ENCODE measurements at places on chromosomes 11 and 22.

GRCh38 chr11:86447763-86448480 is 73.2 kb downstream of the CCDC81 start:
- no peak for DNase-seq
- H3K4me1 ChIP-seq, result no peaks in the 10 kb centered on the region
- H3K36me3 ChIP-seq, result peaks cover 14% of the 10 kb centered on the region
- no peak overlapping the region for H3K27ac ChIP-seq
- H3K27me3 ChIP-seq, result no peaks in the 10 kb centered on the region
- H3K4me3 ChIP-seq, result no peak overlapping the region

- DNase-seq, result no peak
- H3K4me3 ChIP-seq, result no peak overlapping the region
- H3K36me3 ChIP-seq, result no peaks in the 10 kb centered on the region
- no peaks in the 10 kb centered on the region for H3K27me3 ChIP-seq
Measured at GRCh38 chr11:4006946-4007680, 87.5 kb upstream of the RRM1 start.

DNA sequence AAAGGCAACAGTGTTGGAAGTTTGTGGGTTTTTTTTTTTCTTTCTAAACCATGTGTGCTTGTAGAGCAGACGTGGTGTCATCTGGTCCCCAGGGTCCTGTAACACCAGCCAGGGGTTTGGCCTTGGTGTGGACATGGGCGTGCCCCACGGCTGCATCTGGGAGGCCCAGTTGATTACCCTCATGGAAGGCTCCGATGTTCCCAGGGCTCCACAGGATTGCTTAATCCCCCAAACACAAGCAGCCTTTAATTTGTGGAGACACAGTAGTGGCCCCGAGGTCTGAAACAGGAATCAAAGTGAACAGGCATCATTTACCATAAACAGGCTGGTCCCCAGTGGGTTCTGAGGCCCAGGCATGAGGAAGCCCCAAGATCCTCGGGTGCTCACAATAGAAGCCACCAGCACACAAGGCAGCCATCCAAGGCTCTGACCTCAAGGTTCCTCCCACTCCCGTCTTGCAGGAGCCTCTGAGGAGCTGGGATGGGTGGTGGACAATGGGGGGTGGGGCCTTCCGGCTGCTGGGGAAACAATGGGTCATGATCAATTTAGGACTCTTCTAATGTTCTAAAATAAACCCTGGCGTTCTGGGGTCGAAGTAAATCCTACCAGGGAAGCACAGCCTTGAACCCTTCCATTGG is 115.0 kb upstream of the CD82 start:
- H3K27ac ChIP-seq, result no peak overlapping the region
- no peak overlapping the region for H3K4me3 ChIP-seq
- H3K27me3 ChIP-seq, result no peaks in the 10 kb centered on the region
- DNase-seq, result no peak
- no peaks in the 10 kb centered on the region for H3K36me3 ChIP-seq

DNA sequence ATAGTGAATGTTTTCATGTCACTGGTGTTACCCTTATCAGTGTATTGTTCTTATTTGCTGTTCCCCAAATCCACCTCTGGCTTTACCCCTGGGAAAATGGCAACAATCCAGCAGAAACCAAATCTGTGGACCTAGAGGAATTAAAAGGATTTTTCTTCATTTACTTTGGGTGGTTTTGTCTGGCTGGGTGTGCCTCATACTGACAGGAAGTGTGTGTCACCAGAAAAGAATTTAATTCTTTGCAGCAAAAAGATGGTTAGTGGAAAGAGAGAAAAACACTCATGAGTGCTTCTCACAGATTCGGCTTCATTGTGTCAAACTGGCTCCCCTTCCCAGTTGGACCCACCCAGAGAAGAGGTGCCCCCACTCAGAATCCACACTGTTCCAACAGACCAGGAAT is 38.9 kb downstream of the FZD4 start:
- H3K27me3 ChIP-seq, result no peaks in the 10 kb centered on the region
- H3K4me3 ChIP-seq, result no peak overlapping the region
- no peaks in the 10 kb centered on the region for H3K36me3 ChIP-seq

DNA sequence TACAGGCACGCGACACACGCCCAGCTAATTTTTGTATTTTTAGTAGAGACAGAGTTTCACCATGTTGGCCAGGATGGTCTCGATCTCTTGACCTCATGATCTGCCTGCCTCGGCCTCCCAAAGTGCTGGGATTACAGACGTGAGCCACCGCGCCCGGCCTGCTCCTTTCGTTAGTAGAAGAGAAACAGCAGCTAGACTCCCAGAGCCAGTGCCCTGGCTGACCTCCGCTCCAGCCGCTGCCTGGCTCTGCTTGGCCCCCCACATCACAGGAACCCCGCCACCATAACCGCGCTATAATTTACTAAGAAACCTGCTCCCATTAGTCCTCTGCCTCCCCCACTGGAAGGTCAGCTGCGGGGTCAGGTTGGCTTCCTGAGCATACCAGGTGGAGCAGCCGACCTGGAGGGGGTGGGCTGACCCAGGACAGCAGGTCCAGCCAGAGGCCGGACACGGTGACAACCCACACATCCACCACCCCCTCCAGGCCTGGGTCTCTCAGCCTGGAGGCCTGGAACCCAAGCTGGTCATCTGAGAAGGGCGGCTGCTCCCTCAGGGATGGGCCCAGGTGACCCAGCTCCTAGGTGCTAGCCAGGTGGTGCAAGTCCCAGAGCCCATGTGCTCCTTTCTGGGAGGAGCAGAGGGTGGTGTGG is 7.5 kb upstream of the POLDIP3 start:
- peaks cover 74% of the 10 kb centered on the region for H3K36me3 ChIP-seq
- H3K4me1 ChIP-seq, result peaks cover 10% of the 10 kb centered on the region
- no peak overlapping the region for H3K4me3 ChIP-seq
- no peaks in the 10 kb centered on the region for H3K27me3 ChIP-seq

- peaks cover 61% of the 10 kb centered on the region for H3K27me3 ChIP-seq
- no peak overlapping the region for H3K27ac ChIP-seq
- no peak overlapping the region for H3K4me3 ChIP-seq
- DNase-seq, result no peak
Measured at GRCh38 chr11:43558146-43558545, 122.4 kb upstream of the HSD17B12 start.

GRCh38 chr11:65416841-65417701 is 5.5 kb upstream of the NEAT1 start:
- peak; percentile 66 for DNase-seq
- peak overlapping the region; percentile 100 for H3K27ac ChIP-seq
- peak overlapping the region; percentile 91 for H3K4me3 ChIP-seq
- no peaks in the 10 kb centered on the region for H3K27me3 ChIP-seq

- H3K27ac ChIP-seq, result no peak overlapping the region
- no peaks in the 10 kb centered on the region for H3K36me3 ChIP-seq
- no peak overlapping the region for H3K4me3 ChIP-seq
- H3K27me3 ChIP-seq, result no peaks in the 10 kb centered on the region
- no peak for DNase-seq
- no peaks in the 10 kb centered on the region for H3K4me1 ChIP-seq
Measured at GRCh38 chr11:87719326-87720073, 455.7 kb downstream of the RAB38 start.

GRCh38 chr11:13003736-13004493 is 5.2 kb upstream of the RASSF10 start:
- no peak overlapping the region for H3K4me3 ChIP-seq
- no peak overlapping the region for H3K27ac ChIP-seq
- H3K36me3 ChIP-seq, result no peaks in the 10 kb centered on the region
- H3K27me3 ChIP-seq, result peaks cover 27% of the 10 kb centered on the region
- DNase-seq, result no peak

DNA sequence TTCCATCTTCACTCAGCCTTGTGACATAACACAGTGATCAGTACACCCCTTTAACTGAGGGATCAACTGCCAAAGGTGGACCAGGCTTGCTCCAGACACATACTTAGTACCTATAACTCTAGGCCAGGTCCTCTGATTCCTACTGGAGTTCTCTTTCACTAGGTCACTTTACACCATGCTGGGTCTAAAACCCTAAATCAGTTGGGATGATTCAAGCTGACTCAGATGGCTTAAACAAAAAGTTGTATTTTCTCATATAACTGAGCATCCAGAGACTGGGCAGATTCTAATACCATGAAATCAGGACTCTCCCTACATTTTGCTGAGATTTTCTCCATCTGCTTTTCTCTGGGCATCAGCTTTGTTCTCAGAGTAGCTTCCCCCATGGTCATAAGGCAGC is 26.0 kb upstream of the FLI1 start:
- no peaks in the 10 kb centered on the region for H3K36me3 ChIP-seq
- no peak overlapping the region for H3K4me3 ChIP-seq
- H3K27me3 ChIP-seq, result no peaks in the 10 kb centered on the region
- no peak overlapping the region for H3K27ac ChIP-seq
- no peaks in the 10 kb centered on the region for H3K4me1 ChIP-seq

DNA sequence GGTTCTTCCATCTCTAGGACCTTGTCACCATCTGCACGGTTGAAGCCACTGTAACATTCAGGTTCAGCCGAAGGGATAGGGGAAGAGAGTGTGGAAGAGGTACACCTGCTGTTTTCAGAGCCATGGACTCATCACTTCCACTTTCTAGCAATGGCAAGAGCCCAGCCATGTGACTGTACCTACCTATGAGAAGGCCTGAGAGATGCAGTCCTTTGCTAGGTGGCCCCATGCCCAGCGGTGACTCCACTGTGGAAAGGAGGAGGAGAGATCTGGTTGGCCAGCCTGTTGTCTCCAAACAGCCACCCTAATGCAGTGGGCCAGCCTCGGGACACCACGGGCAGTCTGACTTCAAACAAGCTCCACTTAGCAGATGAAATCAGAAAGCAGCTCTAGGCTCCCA is 16.0 kb downstream of the RASD2 start:
- no peak for DNase-seq
- H3K4me3 ChIP-seq, result no peak overlapping the region
- no peaks in the 10 kb centered on the region for H3K36me3 ChIP-seq
- no peak overlapping the region for H3K27ac ChIP-seq
- peaks cover 4% of the 10 kb centered on the region for H3K27me3 ChIP-seq

- H3K4me3 ChIP-seq, result no peak overlapping the region
- DNase-seq, result no peak
- H3K27ac ChIP-seq, result no peak overlapping the region
- no peaks in the 10 kb centered on the region for H3K27me3 ChIP-seq
Measured at GRCh38 chr11:12060385-12060985, 49.9 kb upstream of the MICAL2 start.

Data from lower lobe of right lung (tissue), 2 donors.